ENCODE measurements at places on chromosomes 3 and 15. TPM values are rescaled to one million over a fixed set of nuclear protein-coding genes. Genes with fewer than 3 reads are reported as not detected.

ADAMTS9 gene
- 0.05 TPM for total RNA-seq

IL17RE gene
- 1.1 TPM for total RNA-seq

NIPA2 gene
- total RNA-seq = 94.8 TPM

TOP2B gene
- 63.1 TPM for total RNA-seq

CIP2A gene
- 52.0 TPM for total RNA-seq

EFCC1 gene
- total RNA-seq = 0.15 TPM

ZFYVE19 gene
- total RNA-seq = 39.5 TPM

MKRN2OS gene
- total RNA-seq = not detected

RMDN3 gene
- total RNA-seq = 33.2 TPM

TOPBP1 gene
- 78.4 TPM for total RNA-seq

SNURF gene
- total RNA-seq = 13.7 TPM

MME gene
- 1.6 TPM for total RNA-seq

MINAR1 gene
- total RNA-seq = 0.62 TPM

GXYLT2 gene
- 6.1 TPM for total RNA-seq

TRIM71 gene
- total RNA-seq = 0.18 TPM

CFAP91 gene
- 0.90 TPM for total RNA-seq

TRANK1 gene
- total RNA-seq = 3.2 TPM

PARP15 gene
- 0.21 TPM for total RNA-seq

HIGD2B gene
- 0.21 TPM for total RNA-seq

FOXL2NB gene
- 11.4 TPM for total RNA-seq

KNG1 gene
- 0.23 TPM for total RNA-seq

DNAJA4 gene
- total RNA-seq = 11.1 TPM

LSG1 gene
- 72.9 TPM for total RNA-seq

XRN1 gene
- total RNA-seq = 29.9 TPM

Measured in Panc1 (cell line).